ENCODE measurements at places on chromosomes 5 and 9. TPM values are rescaled to one million over a fixed set of nuclear protein-coding genes. Genes with fewer than 3 reads are reported as not detected.

The PRSS3 gene
- 7.6 TPM for total RNA-seq

- DNase-seq, result peak; percentile 88
- H3K4me1 ChIP-seq, result peaks cover 58% of the 10 kb centered on the region
Measured at GRCh38 chr5:112921026-112921832, 798 bp downstream of the REEP5 start.

- no peak overlapping the region for H3K4me3 ChIP-seq
- H3K27me3 ChIP-seq, result no peaks in the 10 kb centered on the region
- H3K27ac ChIP-seq, result no peak overlapping the region
- no peaks in the 10 kb centered on the region for H3K36me3 ChIP-seq
- H3K4me1 ChIP-seq, result no peaks in the 10 kb centered on the region
Measured at GRCh38 chr9:117734523-117735314, 30.5 kb downstream of the TLR4 start.

DNA sequence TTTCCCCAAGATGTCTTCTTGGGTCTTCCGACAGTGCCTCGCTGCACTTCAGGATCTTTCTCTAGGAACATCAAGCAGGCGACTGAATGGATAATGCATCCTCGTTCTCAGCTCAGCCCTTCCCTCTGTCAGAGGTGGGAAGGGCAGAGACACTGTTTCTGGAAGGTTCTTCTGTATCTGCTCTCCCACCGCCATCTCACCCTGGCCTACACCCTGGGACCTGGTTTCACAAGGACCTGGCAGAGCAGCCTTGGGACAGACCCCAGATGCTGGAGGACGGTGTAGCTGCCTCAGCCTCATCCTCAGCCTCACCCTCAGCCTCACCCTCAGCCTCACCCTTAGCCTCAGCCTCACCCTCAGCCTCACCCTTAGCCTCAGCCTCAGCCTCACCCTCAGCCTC is 18.5 kb downstream of the MRPL36 start:
- H3K36me3 ChIP-seq, result no peaks in the 10 kb centered on the region
- no peaks in the 10 kb centered on the region for H3K27me3 ChIP-seq
- H3K4me1 ChIP-seq, result no peaks in the 10 kb centered on the region
- no peak overlapping the region for H3K4me3 ChIP-seq
- no peak overlapping the region for H3K27ac ChIP-seq

DNA sequence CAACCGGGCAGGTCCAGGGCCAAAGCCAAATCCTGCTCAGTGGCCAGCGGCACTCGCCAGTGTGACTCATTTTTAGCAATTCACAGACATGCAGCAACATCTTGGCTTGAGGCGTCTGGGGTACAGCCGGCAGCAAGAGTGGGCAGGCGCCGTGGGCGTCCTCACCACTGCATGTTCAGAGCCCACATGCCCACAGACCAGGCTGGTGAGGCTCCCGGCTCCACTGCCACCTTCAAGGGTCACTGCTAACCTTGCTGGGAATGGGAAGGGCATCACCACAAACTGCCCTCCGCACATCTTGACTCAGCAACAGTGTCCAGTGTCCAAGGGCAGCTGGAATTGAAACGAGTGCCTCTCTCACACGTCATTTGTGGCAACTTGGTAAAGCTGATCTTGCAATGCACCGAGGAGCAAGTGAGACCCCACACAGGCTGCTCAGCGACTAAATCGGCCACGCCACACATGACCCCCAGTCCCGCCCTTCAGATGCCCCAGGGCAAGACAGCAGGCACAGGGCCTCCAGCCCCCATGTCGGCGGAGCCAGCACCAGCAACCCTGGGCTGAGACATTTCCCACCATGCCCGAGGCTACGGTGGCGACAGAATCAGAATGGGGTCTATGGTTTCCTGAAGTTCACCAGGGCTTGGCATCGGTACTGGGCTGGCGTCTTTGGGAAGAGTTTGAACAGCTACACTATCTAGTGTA is 140.3 kb downstream of the ROR2 start:
- H3K36me3 ChIP-seq, result no peaks in the 10 kb centered on the region
- H3K27ac ChIP-seq, result no peak overlapping the region
- DNase-seq, result no peak
- H3K4me3 ChIP-seq, result no peak overlapping the region

- DNase-seq, result no peak
- no peaks in the 10 kb centered on the region for H3K27me3 ChIP-seq
- no peak overlapping the region for H3K27ac ChIP-seq
- H3K4me3 ChIP-seq, result no peak overlapping the region
- no peaks in the 10 kb centered on the region for H3K36me3 ChIP-seq
Measured at GRCh38 chr5:6029811-6030271, 348.5 kb downstream of the MED10 start.

GRCh38 chr5:141841378-141842180 is 36.6 kb downstream of the PCDH1 start:
- H3K36me3 ChIP-seq, result no peaks in the 10 kb centered on the region
- peaks cover 20% of the 10 kb centered on the region for H3K4me1 ChIP-seq
- DNase-seq, result no peak
- H3K27ac ChIP-seq, result peak overlapping the region; percentile 52

DNA sequence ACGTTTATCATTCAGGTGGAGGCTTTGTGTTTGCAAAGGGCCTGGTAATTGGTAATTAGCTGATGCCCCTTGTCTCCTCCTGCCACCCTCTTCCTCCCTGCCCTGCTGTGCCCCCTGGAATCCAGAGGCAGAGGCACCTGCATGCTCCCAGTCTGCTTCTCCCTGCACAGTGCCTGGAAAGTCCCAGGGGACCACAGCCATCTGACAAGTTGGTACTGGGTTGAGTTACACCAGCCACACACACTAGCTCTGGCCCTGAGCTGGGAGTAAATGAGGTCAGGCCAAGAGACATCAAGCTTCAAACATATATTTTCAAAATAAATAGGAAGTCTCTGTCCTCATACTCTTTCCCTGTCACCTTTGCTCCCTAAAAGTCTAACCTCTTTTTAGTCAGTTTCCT is 56.3 kb downstream of the INSYN2B start:
- no peak overlapping the region for H3K4me3 ChIP-seq
- DNase-seq, result no peak
- no peaks in the 10 kb centered on the region for H3K4me1 ChIP-seq
